Neural crest cell (in vitro differentiated cells): ENCODE measurements at places on chromosomes 5 and 9. TPM values are rescaled to one million over a fixed set of nuclear protein-coding genes. Genes with fewer than 3 reads are reported as not detected.

The C8G gene
- 0.59 and 0.98 TPM in 2 replicates for total RNA-seq

The PAEP gene
- total RNA-seq: not detected in 2 replicates

DNA sequence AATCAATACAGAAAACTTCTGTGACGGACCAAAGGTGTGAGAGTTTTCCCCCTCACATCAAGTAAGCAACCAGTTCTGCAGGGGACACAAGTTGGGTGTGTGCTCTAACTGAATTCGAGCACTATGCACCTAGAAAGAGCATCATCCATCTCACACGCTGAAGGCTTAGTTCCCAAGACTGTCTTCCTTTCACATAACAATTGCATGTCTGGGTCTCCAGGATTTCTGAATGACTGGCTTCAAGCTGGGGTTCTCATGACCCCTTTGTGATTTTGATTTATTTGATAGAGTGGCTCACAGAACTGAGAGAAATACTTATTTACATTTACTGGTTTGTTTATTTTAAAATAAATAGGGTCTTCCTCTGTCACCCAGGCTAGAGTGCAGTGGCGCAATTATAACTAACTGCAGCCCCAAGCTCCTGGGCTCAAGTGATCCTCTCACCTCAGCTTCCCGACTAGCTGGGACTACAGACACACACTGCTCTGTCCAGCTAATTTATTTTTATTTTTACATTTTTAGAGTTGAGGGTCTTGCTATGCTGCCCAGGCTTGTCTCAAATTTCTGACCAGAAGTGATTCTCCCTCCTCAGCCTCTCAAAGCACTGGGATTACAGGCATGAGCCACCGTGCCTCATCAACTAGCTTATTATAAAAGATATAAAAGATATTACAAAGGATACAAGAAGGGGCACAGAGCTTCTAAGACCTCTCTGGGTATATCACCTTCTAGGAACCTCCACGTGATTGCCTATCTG, 316.7 kb upstream of the CDH12 start:
- H3K27me3 ChIP-seq: no peaks in the 10 kb centered on the region
- DNase-seq: no peak
- no peaks in the 10 kb centered on the region for H3K36me3 ChIP-seq
- H3K4me1 ChIP-seq: no peaks in the 10 kb centered on the region

DNA sequence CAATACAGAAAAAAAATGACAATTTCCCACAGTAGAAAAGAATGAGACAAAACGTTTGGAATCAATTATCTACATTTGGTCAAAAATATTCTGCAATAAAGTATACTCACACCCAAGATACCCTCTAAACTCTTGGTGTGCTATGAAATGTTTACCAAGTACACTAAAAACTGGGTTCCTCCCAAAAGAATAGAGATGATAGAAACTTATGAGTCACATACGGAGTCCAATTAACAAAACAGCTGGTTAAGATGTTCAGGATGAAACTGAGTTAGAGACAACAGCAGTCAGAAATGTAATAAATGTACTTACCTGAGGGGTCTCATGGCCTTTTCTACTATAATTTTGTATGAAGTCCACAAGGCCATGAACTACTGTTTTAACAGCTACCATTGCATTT, 25.7 kb downstream of the RC3H2 start:
- no peaks in the 10 kb centered on the region for H3K27me3 ChIP-seq
- no peak for DNase-seq
- no peak overlapping the region for H3K27ac ChIP-seq
- H3K4me3 ChIP-seq: no peak overlapping the region
- H3K36me3 ChIP-seq: peaks cover 7% of the 10 kb centered on the region

GRCh38 chr9:101592788-101593187, 2.0 kb downstream of the PPP3R2 start:
- no peak overlapping the region for H3K27ac ChIP-seq
- peaks cover 39% of the 10 kb centered on the region for H3K27me3 ChIP-seq
- no peaks in the 10 kb centered on the region for H3K4me1 ChIP-seq
- H3K4me3 ChIP-seq: no peak overlapping the region
- no peaks in the 10 kb centered on the region for H3K36me3 ChIP-seq
- DNase-seq: no peak

- H3K27ac ChIP-seq: no peak overlapping the region
- H3K27me3 ChIP-seq: peaks cover 10% of the 10 kb centered on the region
- peaks cover 9% of the 10 kb centered on the region for H3K4me1 ChIP-seq
- no peak overlapping the region for H3K4me3 ChIP-seq
- no peaks in the 10 kb centered on the region for H3K36me3 ChIP-seq
- DNase-seq: no peak
Measured at GRCh38 chr5:1725641-1726468, 73.8 kb downstream of the MRPL36 start.

DNA sequence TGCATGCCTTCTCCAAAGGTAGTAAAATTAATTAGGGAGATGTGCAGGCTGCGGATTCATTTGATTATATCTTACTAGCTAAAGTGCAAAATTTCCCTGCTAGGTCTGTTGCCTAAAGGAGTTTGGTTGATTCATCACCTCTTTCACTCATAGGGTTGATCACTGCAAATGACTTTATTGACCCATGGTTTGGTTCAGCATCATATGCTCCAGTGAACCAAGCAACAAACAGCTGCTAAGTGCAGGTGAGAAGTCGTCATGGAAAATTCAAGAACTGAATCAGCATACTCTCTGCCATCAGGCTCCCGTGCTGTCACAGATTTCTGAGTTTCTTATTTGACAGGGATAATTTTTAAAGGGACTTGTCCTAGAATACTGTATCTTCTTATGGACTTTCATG, 571.8 kb upstream of the CDH18 start:
- no peak overlapping the region for H3K4me3 ChIP-seq
- no peak for DNase-seq
- H3K4me1 ChIP-seq: peaks cover 9% of the 10 kb centered on the region
- no peaks in the 10 kb centered on the region for H3K36me3 ChIP-seq
- H3K27me3 ChIP-seq: no peaks in the 10 kb centered on the region
- no peak overlapping the region for H3K27ac ChIP-seq

The RNF180 gene
- total RNA-seq: 5.0 and 7.3 TPM in 2 replicates
